ENCODE measurements at places on chromosomes 1 and 21. TPM values are rescaled to one million over a fixed set of nuclear protein-coding genes. Genes with fewer than 3 reads are reported as not detected.

GRCh38 chr21:45876381-45877170 is 105.0 kb upstream of the COL6A1 start:
- H3K4me1 ChIP-seq = peaks cover 9% of the 10 kb centered on the region
- H3K4me3 ChIP-seq = no peak overlapping the region
- H3K36me3 ChIP-seq = no peaks in the 10 kb centered on the region
- no peak overlapping the region for H3K27ac ChIP-seq

Gene EFNA1
- 11.2 TPM for total RNA-seq

Gene MCOLN2
- total RNA-seq = 0.83 TPM

GRCh38 chr21:42423197-42423675 is 19.5 kb downstream of the UBASH3A start:
- H3K27me3 ChIP-seq = peaks cover 79% of the 10 kb centered on the region
- DNase-seq = no peak
- H3K27ac ChIP-seq = no peak overlapping the region

Gene ANGPTL1
- 206 TPM for total RNA-seq

DNA sequence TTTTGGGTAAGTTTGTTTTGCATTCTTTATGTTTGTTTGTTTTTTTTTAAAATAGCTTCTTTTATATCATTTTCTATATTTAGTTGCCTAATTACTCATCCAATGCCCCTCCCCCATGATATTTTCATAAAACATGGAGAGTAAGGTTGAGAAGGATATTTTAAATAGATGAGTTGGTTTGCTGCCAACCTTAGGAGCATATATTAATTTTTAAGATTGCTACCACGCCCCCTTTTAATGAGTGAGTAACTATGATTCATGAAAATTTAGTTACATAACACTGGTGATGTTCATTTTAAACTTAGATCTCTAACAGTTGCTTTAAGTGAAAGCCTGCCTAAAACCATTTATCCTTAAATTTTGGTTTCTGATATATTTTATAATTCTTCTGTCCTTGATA is 18.7 kb downstream of the TMEM50A start:
- H3K36me3 ChIP-seq = peaks cover 34% of the 10 kb centered on the region
- no peak overlapping the region for H3K27ac ChIP-seq
- H3K27me3 ChIP-seq = no peaks in the 10 kb centered on the region
- peaks cover 9% of the 10 kb centered on the region for H3K4me1 ChIP-seq

Measured in esophagus muscularis mucosa (tissue), 4 donors.